Caudate nucleus (tissue), 63 donors: ENCODE measurements at places on chromosomes 7 and 10.

DNA sequence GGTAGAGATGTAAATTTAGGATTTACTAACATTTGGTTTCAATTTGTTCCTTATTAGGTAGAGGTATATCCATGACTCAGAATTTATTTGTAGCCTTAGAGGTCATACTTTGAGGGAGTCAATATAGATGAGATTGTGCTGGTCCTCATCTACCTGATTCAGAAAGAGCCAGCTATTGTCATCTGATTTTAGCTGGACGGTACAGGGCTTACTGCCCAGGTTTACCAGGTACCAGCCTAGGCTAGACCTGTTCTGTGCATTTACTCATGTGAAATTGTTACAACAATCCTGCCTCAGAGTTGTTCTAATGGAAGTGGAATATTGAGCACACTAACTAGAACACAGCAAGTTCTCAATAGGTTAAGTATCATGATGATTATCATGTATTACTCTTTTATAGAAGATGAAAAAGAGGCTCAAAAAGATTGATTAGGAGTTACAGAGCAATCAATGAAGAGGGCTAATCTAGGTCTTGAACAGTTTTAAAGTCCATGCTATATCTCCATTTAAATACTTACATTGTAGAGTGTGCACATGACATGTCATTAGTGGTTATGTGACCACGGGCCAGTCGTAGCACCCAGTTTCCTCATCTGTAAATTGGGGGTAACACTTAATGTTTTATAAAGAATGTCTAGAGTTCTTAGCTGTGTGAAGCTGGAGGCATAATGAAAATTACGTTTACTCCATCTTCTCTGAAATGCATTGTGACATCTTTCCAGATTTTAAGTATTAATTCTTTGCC lies 42.1 kb downstream of the TRIM24 start:
- DNase-seq, result no peak

DNA sequence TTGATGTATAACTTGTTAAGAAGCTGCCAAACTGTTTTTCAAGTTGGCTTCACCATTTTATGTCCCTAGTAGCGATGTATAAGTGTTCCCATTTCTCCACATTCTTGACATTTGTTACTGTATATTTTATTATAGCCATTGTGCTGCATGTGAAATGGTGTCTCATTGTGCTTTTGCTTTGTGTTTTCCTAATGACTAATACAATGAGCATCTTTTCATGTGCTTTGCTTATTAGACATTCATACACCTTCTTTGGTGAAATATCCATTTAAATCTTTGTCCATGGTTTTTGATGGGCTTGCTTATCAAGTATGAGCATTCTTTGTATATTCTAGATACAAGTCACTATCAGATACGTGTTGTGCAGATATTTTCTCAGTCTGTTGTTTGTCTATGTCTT lies 203.0 kb downstream of the CCSER2 start:
- no peak for DNase-seq

DNA sequence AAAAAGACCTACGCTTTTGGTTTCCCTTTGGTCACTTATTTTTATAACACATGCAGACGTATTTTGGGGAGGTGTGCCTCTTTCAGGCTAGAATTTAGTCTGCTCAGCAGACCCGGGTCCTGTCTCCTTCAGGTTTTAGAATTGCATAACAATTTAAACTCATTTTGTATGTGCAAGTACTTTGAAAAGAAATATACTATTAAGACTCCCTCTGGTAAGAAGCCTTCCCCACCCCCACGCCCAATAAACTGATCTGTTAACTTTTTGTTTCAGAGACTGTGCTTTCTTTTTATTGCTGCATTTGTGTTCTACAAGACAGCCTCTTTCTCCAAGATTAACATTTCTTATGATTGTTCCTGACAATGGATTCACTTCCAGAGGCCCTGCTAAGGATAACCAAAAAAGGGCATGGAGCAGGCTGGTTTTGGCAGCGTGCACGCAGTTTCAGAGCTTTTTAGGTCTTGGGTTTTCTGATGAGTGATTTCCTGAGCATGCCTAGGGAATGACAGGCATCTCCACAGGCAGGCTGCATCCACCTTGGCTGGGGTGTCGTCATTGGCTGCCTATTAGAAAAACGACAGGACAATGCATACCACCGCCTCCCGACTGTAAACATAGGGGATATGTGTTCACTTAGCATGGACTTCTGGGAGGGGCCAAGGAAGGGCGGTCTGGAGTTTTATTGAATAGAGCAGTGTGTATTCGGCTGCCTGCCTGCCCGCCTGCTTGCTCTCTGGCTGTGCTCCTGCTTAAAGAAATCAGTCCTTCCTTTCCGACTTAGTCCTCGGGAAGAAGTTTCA lies at the start of gene CALD1:
CALD1 (plus strand) TSS at position 694 of the 800 bp plus-strand sequence. CDS start 88,100 bp downstream, outside the sequence.
- DNase-seq, result no peak

DNA sequence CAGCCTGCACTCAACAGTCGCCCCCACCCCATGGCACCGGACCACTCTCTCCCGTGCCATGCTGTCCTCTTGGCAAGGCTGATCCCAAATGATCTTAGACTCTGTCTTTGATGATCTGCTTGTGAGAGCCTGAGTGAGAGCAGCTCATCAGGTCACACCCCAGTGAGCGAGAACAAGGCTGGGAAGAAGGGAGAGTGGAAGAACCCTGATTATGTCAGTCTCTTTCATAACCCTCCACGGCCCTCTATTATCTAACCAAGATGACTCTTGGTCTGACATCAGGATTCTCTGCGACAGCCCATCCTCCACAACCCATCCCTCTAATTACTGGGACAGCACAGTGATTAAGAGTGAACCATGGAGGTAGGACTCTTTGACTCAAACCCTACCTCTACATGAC lies 53.1 kb upstream of the C7orf33 start:
- no peak for DNase-seq

DNA sequence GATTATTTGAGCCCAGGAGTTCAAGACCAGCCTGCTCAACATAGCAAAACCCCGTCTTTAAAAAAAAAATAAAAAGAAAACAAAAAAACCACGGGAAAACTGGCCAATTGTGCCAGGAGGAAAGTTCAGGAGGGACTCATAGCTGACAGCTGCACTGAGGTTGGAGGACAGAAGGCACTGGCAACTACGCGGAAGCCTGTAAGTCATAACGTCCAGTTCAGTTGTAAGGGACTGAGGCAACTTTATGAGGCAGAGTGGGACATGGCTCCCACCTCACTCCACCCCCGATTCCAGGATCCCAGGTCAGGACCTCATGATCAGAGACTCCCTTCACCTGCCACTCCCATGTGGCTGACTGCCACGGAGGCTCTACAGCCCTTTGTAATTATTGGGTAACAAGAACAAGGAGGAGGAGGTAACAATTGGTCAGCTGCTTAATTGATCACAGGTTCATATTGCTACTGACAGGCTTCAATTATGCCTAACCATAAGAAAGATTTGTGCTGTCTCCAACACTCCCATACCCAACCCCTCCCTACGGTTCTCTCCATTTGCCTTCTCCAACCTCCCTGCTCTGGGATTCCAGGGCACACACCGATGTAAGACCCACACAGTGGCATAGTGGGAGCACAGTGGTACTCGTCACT lies 1.9 kb upstream of the CCL24 start:
- no peak for DNase-seq

DNA sequence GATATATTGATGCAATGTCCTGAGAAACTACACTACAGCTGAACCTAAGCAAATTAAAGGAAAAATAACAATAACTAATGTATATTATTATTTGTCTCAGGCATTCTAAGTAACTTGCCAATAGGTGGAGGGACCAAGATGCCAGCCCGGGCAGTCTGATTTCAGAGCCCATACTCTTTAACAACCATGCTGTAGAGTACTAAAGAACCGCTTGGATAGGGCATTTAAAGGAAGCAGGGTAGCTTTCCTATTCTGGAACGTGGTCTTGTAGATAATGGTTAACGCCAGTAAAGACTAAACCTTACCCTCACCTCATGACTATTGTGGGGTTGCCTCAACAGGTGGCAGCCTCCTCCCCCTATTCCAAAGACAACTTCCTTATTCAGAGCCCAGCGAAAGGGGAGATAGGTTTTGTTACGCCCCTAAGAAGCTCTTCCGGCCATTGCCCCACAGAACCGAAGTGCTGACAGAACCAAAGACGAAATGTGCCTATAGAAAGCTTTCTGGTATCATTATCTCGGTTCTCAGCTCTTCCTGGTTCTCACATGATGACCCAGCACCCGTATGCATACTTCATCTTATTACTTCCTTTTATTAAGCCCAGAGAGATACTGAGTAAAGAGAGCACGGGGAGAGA lies 707 bp upstream of the C1GALT1 start:
- no peak for DNase-seq
